Gastrocnemius medialis (tissue), 4 donors: ENCODE measurements at places on chromosomes 1 and 21. TPM values are rescaled to one million over a fixed set of nuclear protein-coding genes. Genes with fewer than 3 reads are reported as not detected.

- DNase-seq, result no peak
- no peaks in the 10 kb centered on the region for H3K27me3 ChIP-seq
- peak overlapping the region; percentile 13 for H3K27ac ChIP-seq
- peaks cover 3% of the 10 kb centered on the region for H3K4me1 ChIP-seq
Measured at GRCh38 chr1:11134898-11135266, 35.2 kb upstream of the EXOSC10 start.

DNA sequence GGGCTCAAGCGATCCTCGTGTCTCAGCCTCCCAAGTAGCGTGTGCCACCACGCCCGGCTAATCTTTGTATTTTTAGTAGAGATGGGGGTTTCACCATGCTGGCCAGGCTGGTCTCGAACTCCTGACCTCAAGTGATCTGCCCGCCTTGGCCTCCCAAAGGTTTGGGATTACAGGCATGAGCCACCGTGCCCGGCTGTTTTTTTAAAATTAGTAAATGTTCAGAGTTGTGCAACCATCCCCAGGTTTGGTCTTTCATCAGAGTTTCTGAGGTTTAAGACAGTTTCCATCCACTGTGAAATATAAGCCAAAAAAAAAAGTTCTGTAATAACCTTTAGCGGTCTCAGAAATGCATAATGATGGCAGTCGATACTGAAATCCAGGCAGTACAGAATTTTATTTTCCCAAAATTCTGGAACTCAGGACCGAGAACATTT lies 550 bp upstream of the SYT11 start:
- H3K27ac ChIP-seq, result peak overlapping the region; percentile 88
- peak overlapping the region; percentile 60 for H3K4me3 ChIP-seq
- no peaks in the 10 kb centered on the region for H3K27me3 ChIP-seq
- H3K36me3 ChIP-seq, result peaks cover 12% of the 10 kb centered on the region
- peak; percentile 42 for DNase-seq

GRCh38 chr1:59295618-59296017 lies 1.3 kb upstream of the FGGY start:
- no peaks in the 10 kb centered on the region for H3K36me3 ChIP-seq
- peak overlapping the region; percentile 90 for H3K27ac ChIP-seq
- H3K4me3 ChIP-seq, result peak overlapping the region; percentile 71
- H3K4me1 ChIP-seq, result peaks cover 58% of the 10 kb centered on the region

DNA sequence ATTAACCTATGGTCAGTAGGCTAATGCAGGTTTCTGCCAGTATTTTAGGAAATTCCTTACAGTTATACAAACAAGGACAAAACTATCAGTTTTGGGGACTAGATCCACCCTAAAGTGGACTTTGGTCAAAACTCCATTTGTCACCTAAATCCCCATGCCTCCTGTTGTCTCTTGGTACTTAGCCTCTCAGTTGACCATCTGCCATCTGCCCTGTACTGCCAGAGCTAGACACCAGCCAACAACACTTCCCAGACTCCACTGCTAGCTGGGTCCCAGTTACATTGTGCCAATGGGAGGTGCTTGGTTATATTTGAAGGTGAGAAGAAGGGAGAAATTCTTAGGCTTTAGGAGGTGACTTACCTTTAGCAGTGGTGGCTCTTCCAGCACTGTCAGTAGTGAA lies 17.0 kb upstream of the BSDC1 start:
- no peak overlapping the region for H3K4me3 ChIP-seq
- H3K4me1 ChIP-seq, result no peaks in the 10 kb centered on the region
- H3K27me3 ChIP-seq, result no peaks in the 10 kb centered on the region
- H3K36me3 ChIP-seq, result no peaks in the 10 kb centered on the region

DNA sequence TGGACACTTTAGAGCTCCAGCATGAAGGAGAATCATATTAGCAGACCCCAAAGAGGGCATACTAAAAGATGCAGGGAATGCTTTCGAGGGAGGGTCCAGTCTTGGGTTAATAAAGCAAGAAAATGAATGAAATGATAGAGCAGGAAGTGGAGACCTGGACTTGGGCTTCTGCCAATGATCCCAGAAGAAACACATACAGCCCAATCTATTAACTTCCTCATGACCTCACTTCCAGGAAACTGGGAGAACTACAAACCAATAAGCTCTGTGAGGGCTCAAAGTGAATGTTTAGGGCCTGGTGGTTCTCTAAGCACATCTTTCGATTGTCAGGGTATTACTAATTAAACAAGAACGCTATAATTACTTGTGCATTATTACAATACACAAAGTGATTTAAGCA lies 53.6 kb upstream of the SSX2IP start:
- no peak overlapping the region for H3K4me3 ChIP-seq
- H3K27ac ChIP-seq, result no peak overlapping the region
- H3K36me3 ChIP-seq, result no peaks in the 10 kb centered on the region
- DNase-seq, result no peak
- no peaks in the 10 kb centered on the region for H3K27me3 ChIP-seq

DNA sequence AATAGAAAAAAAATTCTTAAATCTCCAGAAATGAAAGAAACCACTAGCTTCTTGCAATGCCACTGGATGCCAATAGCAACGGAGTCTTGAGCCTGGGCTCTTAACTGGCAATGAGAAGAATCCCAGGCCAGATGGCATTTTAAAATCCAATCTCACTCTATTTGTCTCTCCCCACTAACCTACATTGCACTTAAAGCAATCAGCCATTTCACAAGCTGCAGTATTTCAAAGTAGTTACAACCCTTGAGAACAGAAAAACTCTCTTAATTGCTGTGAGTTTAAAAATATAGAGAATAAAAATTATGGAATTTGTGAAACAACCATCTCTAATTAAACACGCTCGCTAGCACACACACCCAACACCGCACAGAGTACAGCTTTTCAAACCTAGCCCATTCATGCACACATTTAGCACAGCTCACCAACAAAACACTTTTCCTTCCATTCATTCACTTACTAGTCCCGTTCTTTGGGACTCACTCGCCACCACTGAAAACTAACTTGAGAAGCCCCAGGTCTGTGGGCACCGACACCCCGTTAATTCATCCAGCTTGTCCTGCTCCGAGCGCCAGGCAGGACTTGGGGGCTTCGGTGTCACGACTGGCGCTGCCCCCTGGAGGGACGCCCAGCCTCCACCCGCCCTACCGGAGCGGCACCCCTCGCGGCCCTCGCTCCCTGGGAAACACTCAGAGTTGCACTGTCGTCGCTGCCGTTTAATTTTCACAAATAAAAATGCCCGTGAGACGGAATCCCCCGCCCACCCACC lies 1.0 kb downstream of the DDAH1 start:
- DNase-seq, result no peak
- H3K36me3 ChIP-seq, result no peaks in the 10 kb centered on the region
- H3K27ac ChIP-seq, result peak overlapping the region; percentile 29

Gene RPE65
- total RNA-seq, result not detected

Gene CD1E
- total RNA-seq, result not detected
